AG10803 (cell line): ENCODE measurements at places on chromosomes 2 and 18.

DNA sequence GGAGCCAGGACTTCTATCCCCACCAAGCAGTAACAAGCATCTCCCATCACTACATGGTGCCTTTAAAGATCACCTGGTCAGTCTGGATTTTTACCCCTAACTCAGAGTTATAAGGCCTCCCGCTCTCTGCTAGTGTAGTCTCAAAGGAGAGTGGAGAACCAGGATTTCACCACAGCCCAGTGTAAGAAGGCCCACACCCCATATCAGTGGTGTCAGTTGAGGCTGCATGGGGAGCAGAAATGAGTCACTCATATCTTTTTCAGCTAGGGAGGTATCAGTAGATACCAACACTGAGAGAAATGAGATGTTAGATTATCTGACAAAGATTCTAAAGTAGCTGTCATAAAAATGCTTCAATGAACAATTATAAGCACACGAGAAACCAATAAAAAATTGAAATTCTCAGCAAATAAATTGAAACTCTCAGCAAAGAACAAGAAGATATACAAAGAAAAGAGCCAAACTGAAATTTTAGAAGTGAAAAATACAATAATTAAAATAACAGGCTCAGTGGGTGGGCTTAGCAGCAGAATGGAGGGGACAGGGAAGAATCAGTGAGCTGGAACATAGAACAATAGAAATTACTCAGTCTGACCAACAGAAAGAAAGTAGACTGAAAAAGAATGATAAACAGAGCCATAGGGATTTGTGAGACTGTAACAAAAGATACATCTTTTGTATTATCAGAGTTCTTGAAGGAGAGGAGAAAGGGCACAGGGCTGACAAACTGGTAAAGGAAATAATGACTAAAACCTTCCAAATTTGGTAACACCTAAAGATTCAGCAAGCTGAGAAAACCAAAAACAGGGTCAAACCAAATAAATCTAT is 257.7 kb downstream of the ANAPC1 start:
- no peak for DNase-seq

GRCh38 chr2:58427572-58428095 is 186.5 kb upstream of the FANCL start:
- DNase-seq, result peak; percentile 16

- no peak for DNase-seq
These were observed 185.3 kb downstream of the PRKCE start for GRCh38 chr2:45836740-45837139.

DNA sequence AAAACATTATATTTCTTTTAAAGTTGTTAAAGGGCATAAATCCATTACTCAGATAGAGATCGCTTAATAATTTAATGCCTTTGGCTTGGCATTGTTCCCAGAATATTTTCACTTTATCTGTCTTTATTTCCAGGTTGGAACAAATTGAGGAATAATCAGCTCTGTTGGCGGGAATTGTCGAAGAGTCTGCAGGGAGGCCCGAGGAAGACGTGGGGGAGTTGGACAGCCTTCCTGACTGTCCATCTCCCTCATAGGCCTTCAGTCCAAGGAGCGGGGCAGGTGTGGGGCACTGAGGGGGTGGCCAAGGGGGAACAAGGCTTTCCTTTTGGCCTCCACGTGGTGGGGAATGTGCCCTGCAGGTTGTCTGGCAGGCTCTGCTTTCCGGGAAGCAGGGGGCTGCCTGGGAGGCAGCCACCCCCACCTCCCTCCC is 179.6 kb downstream of the ZBTB7C start:
- no peak for DNase-seq

- DNase-seq, result no peak
These were observed 175.7 kb downstream of the ICOS start for GRCh38 chr2:204112084-204112770.

GRCh38 chr2:43068041-43068533 is 158.3 kb downstream of the ZFP36L2 start:
- DNase-seq, result no peak

DNA sequence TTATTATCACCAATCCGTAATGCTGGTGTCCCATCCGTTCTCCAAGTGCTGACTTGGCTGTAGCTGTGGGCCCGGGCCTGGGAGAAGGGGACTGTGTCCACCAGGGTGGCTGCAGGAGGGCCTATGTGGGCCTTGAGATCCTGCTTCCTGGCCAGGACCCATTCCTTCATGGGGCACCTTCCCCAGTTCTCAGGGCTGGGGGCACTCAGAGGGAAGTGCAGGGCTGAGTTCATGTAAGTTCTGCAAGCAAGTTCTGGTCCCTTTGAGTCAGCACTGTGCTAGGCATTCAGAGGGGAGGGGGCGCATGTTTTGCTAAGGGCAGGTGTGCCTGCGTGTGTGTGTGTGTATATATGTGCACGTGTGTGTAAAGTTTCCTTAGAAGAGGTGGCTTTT is 94.0 kb downstream of the GLI2 start:
- no peak for DNase-seq

DNA sequence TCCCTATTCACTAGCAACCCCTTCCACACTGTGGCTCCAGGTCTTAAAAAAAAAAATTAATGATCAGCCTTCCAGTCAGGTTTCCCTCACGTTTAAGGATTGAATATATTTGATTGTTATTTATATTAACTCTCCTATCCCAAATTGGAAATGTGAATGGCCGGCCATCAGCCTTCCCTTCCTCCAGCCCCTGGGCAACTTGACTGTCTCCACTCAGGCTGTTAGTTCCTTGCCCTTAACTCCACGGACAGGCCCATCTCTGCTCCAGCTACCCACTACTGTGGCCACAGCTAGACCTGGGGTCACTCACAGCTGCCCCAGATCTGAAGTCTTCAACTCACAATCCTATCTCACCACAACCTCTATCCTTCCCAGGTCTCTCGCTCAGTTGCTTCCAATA is 39.9 kb downstream of the THOC1 start:
- no peak for DNase-seq

DNA sequence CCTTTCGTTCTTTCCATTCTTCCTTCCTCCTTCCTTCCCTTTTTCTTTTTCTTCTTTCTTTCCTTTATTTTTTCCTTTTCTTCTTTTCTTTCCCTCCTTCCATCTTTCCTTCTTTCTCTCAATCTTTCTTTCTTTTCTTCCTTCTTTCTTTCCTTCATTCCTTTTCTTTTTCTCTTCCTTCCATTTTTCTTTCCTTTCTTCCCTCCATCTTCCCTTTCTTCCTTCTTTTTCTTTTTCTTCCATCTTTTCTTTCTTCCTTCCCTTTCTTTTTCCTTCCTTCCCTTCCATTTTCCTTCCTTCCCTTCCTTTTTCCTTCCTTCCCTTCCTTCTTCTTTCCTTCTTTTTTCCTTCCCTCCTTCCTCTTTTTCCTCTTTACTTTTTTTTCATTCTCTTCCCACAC is 568.7 kb downstream of the GALR1 start:
- DNase-seq, result no peak

GRCh38 chr2:66957198-66957597 is 439.9 kb upstream of the ETAA1 start:
- DNase-seq, result peak; percentile 9

GRCh38 chr18:64993695-64994094 is 757.1 kb upstream of the CDH7 start:
- no peak for DNase-seq

DNA sequence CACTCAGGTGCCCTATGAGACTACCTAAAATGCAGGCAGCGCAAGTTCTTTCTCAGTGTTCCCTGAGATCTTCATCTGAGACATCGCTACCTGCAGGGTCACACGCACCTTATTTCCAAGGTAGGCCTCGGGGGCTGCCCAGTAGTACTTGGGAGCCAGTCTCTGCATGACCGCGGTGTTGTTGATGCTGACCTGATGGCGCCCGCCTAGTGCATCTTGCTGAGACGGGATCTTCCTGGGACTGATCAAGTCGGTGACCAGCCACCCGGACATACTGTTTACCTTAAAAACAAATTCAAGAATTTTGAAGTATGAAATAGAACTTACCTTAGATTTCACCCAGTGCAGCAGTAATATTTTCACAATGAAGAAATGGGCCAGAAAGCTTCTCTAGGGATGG is 80.1 kb downstream of the LAMA1 start:
- no peak for DNase-seq

DNA sequence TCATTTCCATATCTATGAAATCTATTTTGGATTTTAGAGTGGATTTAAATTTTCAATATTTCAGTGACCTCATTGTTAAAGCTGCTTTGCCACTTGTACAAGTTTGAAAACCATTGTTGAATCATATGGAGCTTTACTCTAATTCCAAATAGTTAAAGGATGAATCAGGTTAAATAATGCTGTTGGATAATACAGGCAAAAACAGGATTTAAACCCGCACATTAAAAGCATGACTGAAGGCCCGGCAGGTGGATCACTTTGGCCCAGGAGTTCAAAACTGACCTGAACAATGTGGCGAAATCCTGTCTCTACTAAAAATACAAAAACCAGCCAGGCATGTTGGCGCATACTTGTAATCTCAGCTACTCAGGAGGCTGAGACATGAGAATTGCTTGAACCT is 68.3 kb downstream of the RIF1 start:
- DNase-seq, result peak; percentile 1

DNA sequence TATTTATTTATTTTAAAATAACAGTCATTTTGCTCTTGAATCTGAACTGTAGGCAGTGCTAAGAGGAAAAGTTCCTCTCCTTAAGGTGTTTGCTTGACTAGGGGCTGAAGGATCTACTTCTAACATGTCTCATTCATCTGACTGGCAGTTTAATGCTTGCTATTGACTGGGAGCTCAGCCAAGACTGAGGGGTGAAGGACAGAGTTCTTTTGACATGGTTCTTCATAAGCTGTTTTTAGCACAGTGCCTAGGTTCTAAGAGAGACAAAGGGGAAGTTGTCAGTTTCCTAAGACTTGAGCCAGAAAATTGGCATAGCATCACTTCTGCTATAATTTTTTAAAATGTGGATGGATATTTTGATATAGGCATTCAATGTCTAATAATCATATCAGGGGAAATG is 73.0 kb downstream of the COMMD1 start:
- DNase-seq, result no peak

DNA sequence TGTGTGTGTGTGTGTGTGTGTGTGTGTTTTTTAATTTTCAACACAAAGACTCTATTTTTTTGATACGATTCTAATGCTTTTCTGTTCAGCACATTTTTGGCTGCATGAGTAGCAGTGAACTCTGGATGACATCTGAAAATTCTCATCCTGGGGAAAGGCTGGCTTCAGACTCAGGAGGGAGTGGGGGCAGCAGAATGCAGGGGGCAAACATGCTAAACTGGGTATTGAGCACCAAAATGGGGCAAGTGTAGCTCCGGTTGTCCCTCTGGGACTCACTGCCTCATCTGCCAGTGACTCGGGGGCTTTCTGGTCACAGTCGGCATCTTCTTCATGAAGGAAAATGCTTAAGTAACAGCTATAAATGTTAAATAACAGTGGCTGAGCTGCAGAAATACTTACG is 116.8 kb upstream of the PID1 start:
- DNase-seq, result no peak

DNA sequence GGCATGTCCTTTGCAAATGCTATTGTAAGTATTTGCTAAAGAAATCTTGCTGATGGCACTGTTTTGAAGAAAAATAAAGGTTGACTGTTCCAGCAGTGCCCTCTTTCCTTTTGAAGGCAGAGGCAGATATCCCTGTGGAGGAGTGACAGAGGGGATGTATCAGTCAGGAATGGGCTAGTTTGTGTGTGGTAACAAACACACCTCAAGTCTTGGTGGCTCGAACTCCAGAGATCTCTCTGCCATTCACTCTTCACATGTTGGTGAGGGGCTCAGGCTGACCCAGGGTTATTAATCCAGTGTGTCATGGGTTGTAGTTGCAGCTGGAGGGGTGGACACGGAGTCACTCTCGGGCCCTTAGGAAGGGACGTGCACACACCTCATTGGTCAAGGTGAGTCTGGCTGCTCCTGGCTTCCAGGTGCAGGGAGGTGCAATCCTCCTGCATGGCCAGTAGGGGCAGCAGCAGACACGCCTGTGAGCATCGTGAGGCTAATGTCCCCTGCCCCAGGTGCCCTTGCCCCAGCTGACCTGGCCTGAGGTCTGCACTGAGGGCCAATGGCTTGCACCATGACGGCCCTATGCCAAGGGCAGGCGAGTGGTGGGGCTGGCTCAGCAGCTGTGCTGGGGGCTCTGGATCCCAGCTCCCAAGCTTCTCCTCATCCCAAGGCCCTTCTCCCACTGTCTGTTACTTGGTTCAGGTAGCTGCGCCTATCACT is 146.5 kb downstream of the ASB1 start:
- DNase-seq, result no peak

DNA sequence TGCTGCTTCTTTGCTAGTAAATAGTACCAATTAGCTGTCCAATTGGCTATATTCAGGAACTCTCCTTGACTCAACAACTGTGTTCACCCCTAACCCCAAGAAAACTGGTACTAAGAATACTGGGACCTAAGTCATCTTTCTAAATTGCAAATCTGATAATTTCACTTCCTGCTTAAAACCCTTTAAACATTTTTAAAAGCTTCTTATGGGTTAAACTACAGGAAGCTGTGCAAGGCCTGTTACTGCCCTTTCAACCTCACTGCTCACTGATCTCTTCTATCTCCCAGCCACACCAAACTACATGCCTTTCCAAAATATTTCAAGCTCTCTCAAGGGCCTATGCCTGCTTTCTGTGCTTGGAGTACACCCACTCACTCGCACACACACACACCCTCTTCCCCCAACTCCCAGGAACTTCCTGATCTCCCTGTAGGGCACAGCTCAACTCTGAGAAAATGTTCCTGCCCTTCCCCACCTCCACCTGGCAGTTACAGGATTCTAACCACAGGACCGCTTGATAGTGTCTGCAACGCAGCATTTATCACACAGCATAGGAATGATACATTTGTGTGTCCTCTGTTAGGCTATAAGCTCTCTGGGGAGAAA is 6.7 kb downstream of the LMAN1 start:
- no peak for DNase-seq

- no peak for DNase-seq
These were observed 28.1 kb downstream of the PIK3C3 start for GRCh38 chr18:41982942-41983660.

DNA sequence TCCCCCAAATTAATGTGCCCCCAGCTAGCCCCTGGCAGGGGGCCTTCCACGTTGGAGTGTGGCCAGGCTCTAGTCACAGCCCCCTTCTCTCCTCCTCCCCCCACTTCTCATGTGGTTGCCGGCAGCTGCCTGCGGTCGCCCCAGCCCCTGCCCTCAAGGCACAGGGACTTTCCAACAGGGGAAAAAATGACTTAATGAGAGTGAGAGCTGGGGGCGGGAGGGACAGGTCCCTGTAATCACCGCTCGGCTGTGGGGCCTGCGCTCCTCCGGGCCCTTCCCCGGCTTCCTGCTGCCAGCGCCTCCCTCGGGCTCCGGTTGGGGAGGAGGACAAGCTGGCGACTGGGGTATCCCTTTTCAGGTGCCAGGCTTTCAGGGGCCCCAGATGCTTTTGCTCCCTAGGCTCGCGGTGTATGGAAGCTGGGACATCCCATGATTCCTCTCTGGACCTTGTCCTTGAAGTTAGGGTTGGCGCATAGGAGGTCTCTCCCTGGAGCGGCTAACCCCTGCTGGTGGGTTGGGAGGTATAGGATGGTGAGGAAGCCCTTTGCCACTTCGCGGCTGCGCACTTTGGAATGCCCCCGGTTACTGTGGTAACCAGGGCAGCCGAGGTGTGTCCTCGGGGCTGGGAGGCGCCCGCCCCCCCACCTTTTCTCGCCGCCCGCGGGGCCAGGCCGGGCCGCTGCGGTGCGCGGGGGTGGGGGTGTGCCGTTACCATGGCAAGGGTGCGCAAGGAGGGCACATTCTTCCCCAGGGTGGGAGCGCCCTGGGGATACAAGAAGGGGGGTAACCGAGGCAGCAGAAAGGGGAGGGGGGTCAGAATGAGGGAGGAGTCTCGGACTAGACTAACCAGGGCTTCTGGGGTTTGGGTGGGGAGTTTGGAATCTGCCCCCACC is 16.1 kb downstream of the WNT10A start:
- DNase-seq, result no peak

GRCh38 chr18:12701161-12701560 is 1.4 kb downstream of the CEP76 start:
- no peak for DNase-seq
